ENCODE measurements at places on chromosomes 1 and 21.

DNA sequence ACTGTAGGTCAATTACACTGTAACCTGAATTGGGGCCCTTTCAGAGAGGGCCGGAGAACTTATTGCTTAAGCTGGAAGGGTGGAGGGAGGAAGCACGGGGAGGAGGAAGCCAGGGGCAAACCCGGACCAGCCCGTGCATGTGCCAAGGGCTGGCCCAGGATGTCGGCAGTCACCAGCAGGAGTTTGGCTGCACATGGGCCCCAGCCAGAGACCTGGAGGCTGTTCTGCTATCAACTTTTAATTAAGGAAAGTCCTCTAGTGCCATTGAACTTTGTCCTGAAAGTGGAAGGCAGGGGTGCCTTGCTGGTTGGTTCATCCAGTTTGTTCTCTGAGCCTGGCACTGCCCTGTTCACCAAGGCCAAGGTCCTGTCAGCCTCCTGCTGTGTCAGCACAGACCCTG is 200.8 kb upstream of the VAMP3 start:
- no peak for DNase-seq

DNA sequence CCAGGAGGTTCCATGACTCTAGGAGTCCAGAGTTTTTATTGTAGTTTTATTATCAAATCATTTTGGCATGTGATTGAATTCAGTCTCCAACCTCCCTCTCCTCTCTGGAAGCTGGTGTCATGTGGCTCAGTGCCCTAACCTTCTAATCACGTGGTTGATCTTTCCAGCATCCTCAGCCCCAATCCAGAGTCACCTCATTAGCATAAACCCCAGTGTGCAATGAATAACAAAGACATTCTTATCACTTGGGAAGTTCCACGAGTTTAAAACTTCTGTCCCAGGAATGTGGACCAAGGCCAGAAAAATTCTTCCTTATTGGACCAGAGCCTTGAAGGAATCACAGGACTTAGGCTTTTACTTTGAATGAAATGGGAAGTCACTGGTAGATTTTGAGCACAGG is 52.2 kb downstream of the KIRREL1 start:
- DNase-seq, result no peak

GRCh38 chr21:35457097-35457804 is 408.1 kb upstream of the RUNX1 start:
- no peak for DNase-seq

- DNase-seq, result no peak
Observed at GRCh38 chr1:84701376-84701775, 11.1 kb upstream of the SSX2IP start.

DNA sequence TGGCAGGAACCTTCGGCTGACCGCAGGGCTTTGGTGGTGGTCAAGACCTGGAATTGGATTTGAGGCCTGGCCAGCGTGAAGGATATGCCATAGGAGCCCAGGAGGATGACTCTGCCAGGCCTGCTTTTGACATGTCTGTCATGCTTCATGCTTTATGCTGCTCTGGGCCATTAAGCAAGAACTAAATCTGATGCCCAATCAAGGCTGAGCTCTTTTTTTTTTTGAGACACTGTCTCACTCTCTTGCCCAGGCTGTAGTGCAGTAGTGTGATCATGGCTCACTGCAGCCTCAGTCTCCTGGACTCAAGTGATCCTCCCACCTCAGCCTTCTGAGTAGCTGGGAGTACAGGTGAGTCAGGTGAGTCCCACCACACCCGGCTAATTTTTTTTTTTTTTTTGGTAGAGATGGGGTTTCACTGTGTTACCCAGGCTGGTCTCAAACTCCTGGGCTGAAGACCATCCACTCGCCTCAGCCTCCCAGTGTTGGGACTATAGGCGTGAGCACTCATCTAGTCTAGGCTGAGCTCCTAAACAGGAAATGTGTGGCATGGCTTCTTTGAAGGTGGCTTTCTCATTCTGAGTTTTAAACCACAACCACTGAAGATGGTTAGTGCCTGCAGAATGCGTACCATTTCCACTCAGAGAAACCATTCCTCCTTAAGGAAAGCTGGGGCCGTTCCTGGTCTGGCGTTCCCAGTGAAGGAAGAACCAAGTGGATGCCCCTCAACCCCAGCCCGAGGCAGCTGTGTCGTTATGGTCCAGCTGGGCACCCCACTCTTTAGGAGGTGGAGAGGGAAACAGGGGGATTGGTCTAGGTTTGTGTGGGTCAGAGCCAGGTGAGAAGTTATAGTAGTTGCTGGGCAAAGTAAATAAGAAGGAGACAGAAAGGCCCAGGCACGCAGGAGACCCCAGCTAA is 34.2 kb upstream of the ATP5PO start:
- no peak for DNase-seq

GRCh38 chr1:148308832-148309458 is 156.9 kb upstream of the NBPF11 start:
- no peak for DNase-seq

All from activated CD8-positive, alpha-beta memory T cell treated with anti-CD3 and anti-CD28 coated beads for 1 hour (primary cell).